ENCODE measurements at places on chromosomes 5 and 9.
A peak's percentile ranks its signal among the peaks of the same experiment; 100 is the strongest.

- no peak for DNase-seq
Observed at GRCh38 chr5:122775550-122776542, 966 bp downstream of the SNX2 start.

- no peak for DNase-seq
Observed at GRCh38 chr5:1413611-1414241, 31.5 kb downstream of the SLC6A3 start.

DNA sequence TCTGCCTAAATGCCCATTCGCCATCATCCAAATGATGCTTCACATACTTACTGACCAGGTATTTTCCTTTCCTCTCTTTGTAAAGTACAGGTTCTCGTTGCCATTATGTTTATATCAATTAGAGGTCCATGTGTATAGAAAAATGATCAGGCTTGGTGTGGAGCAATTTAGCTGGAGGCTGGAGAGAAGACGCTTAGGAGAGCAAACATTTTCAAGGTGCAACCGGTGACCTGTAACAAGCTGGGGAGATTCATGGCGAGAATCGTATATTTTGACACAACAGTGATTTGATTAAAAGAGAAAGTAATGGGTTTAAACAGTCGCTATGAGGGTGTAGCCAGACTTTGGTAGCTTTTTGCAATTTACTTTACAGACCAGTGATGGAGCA lies 170.9 kb upstream of the TBCA start:
- no peak for DNase-seq

GRCh38 chr9:88503081-88503844 lies 31.7 kb upstream of the NXNL2 start:
- no peak for DNase-seq

DNA sequence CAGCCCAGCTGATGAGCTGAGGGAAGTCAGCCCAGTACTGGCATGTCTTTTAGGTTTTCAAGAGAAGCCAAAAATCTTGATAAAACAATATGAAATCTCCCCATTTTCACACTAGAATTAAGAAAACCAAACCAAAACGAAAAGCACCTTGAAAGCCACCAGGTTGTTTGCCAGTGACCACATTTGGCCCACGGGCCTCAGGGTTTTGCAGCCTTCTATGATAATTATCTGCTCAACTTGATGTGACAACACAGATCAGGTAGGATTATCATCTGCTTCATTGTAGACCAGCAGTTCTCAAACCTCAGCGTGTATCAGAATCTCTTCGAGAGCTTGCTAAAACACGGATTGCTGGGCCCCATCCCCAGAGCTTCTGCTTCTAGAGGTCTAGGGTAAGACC lies 101.4 kb downstream of the GALNT10 start:
- DNase-seq: no peak

DNA sequence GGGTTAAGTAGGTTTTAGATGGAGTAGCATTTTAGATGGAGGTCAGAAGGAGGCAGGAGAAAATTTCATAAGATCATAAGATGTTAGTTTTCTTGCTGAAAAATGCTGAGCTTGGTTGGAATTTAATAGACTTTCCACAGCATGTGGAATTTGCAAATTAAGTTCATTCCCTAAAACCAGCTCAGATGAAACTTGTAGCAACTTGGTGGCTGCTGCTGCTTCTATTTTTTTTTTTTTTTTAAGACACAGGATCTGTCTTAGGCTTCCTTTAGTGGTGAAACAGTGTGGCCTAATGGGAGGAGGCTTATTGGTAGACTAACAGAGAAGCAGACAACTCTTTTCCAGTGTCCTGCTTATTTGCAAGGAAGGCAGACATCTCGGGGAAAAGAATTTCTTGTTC lies 154.5 kb downstream of the AOPEP start:
- peak; percentile 22 for DNase-seq

DNA sequence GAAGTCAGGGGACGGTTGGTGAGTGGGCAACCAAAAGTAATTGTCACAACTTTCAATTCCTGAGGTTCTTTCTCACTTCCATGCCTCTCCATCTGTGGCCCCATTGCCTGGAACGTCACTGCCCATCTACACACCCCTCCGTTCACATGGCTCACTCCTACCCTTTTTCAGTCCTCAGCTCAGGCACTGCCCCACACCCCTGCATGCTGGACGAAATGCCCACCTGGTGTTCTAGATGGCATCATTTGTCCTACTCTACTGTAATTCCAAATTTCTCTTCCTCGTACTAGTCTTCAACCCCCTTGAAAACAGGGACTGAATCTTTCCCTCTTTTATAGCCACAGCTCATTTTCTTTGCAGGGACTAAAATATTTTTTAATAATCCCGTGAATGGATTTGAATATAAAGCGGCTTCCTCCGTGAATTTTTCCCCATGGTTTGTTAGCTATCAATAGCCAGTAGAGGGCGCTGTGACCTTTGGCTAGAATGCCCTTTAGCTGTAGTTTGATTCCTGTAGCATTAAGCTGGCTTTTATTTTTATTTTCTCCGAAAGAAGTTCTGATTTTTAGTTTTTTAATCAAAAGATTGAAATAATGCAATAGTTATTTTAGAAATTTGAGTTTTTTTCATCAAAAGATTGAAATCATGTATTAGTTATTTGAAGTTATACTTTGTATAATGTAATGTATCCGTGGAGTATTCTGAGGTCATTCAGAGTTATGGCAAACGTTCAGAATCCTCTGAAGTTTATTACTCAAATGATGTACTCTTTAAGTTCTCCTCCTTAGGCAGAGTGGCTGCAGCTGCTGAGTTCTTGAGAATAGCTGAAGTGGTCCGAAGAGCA lies 232.1 kb downstream of the SH3GL2 start:
- DNase-seq: peak; percentile 28

GRCh38 chr9:124776954-124777648 lies at the start of gene OLFML2A:
OLFML2A (plus strand) TSS chr9:124777133; CDS start chr9:124777271, 138 bp downstream.
- DNase-seq: no peak

DNA sequence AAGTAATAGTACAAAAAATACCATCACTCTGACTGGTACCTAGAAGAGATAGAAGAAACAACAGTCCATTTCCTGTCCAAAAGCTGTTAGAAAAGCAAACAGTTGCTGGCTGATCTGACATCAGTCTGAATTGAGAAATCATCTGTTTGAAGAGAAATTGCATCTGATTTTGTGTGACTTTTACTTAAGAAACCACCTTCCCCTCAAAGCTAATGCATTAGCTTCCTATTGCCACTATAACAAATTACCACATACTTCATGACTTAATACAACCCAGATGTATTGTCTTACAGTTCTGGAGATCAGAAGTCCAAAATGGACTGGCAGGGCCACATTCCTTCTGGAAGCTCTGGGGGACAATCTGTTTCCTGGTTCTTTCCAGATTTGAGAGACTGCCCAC lies 385.9 kb upstream of the TLE4 start:
- DNase-seq: no peak

DNA sequence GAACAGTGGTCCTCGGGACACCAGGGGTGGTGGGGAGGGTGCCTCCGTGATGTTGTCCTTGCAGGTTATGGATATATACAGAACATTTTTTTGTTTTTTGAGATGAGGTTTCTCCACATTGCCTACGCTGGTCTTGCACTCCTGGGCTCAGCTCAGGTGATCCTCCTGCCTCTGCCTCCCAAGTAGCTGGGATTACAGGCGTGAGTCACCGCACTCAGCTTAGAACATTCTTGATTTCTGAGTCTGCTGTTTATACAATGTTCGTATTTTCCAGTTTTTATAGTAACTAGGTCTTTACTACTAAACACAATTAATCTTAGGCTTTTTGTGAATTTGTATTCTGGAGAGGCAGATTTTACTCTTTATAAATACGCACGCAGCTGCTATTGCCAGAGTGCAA lies 6.0 kb downstream of the PMPCA start:
- no peak for DNase-seq

- DNase-seq: no peak
Observed at GRCh38 chr9:93326056-93326455, 125.4 kb upstream of the FAM120A start.

DNA sequence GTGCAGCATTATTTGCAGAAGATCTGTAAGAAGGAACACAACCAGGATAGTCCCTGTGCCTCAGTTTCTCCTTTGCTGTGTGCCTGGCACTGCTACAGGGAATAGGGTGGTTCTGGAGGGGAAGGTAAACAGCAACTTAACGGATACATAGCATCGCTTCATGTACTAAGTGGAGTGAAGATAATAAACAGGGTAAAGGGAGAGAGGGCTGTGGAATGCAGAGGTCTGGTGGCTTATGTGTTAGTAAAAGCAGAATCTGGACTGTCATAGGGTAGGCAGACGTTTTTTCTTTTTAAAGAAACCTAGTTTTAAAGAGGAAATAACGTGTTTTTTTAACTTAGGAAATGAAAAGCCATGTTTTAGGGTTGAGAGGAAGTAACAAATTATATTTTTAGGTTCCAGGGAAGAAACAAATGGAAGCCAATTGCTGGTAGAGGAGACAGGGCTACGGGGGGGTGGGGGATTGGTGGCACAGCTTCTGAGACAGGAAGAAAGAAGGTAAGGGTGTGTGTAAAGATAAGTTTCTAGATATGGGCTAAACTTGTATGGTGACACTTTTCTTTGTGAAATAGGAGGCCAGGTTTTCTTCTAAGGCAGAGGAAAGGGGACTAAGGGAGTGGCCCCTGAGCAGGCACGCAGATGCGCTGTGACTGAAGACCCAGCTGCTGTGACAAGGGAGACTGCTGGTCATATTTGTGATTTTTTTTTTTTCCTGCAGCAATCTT lies 1.3 kb downstream of the GNG10 start:
- peak; percentile 2 for DNase-seq

DNA sequence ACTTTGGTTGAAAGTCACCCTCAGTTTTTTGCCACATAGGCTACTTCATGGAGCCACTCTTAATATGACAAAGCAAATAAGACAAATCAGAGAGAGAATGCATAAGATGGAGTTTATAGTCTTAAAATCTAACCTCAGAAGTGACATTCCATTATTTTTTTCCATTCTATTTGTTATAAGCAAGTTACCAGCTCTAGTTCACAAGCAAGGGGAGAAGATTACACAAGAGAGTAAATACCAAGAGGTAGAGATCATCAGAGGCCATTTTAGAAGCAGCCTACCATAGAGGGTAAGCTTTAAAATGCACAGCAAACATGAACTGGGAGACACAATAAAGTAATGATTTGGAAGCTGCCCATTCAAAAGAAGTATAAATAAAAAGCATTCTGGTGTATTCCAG lies 651.3 kb upstream of the MEF2C start:
- no peak for DNase-seq

DNA sequence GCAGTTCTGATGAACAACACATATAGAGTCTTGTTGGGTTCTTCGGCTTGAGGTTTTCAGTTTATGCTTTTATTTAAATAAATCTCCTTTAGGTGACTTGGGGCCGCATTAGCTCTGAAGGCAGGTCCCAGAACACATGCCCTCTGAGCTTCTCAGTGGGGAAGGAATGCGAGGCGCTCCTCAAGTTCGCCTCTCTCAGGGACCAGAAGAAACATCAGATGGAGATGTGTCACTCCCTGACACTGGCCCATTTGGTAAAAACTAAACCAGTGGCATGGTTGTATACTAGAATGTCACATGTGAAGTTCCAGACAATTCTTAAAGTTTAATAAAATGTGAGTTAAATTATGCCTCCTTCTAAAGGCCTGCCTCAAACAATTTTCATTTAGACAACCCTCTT lies 1.9 kb downstream of the MACROH2A1 start:
- DNase-seq: no peak

DNA sequence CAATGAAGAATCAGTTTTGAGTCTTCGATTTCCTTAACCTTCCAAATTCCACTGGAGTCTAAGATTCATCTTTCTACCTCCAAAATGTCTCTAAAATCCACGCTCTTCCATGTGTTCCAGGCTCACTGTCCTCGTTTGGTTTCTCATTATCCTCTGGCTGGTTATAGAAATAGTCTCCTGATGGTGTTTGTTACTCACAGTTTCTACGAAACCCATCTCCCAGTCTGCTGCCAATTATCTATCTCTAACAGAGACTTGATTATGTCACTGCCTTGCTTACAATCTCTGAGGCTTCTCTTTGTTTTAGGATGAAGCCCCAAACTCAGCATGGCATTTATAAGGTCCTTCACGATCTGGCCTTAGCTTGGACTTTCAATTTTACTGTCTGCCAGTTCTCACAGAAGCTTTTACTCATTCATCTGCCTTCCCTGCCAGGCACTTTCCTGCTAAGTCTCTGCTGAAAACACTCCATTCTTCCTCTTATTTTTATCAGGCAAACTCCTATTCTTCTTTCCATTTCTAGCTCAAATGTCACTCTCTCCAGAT lies 339.6 kb upstream of the SGCD start:
- DNase-seq: no peak

DNA sequence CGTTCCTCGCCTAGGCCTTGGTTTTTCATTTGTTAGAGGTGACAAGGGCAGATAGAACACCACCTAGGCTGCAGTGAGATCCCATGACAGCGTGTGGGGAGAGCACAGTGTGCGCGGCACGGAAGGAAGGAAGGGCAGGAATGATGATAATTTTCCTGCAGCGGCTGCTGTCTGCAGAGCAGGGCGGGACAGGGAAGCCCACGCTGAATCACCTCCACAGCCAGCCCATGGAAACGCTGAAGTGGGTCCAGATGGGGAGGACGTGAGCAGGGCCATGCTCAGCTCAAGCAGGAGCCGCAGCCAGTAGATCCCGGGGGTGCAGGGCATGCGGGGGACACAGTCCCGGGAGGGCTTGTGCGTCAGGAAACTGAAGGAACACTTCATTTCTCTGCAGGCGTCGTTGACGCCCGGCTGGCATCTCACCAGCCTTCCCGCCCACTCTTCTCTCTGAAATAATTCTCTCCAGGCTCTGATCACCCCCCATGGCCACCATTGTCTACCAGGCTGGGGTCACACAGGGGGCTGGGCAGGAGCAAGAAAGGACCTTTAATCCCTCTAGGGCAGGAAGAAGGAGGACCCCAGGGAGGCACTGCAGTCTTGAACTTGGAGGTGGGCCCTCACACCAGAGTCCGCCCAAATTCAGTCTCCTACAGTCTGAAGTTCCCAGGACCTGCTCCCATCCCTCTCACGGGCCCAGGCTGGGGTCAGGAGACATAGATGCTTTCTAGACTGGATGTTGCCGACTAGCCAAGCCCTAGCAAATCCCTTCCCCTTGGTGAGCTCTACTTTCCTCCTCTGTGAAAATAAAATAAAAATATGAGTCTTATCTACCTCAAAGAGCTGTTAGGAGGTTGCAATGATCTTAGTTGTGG lies 20.9 kb upstream of the SYNPO start:
- DNase-seq: no peak

- DNase-seq: no peak
Observed at GRCh38 chr5:142600092-142600491, 85.8 kb downstream of the FGF1 start.

DNA sequence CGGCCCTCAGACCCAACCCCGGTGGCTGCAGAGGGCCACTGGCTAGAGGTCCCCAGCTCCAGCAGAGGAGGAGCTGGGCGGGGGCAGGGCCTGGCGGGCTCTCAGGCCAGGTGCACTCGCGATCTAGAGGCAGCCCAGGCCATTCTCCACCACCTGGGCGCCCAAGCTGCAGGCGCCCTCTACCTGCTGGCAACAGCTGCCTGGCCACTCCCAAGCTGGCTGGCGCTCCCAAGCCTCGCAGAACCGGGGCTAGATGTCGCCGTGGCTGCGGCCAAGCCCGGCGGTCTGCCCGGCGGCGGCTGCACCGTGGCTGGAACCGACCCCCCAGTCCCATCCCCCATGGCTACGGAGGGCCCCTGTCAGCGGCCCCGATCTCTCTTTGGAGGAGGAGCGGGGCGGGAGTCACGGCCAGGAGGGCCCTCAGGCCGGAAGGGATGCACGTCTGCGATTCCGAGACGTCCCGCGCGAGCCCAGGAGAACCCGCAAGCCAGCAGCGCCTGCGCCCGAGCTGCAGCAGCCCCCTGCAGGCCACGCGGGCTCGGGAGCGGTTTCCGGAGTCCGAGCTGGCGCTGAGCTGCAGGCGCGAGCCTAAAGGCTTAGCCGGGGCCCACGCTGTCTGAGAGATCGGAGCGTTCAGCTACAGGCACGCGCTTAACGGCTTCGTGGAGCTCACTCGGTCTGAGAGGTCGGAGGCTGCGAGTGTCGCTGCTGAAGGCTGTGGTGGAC lies 44.3 kb upstream of the BICD2 start:
- DNase-seq: peak; percentile 89
